Spinal cord (tissue), 10 donors: ENCODE measurements at places on chromosomes 11 and 22. TPM values are rescaled to one million over a fixed set of nuclear protein-coding genes. Genes with fewer than 3 reads are reported as not detected.
A peak's percentile ranks its signal among the peaks of the same experiment; 100 is the strongest.

- DNase-seq = no peak
- H3K36me3 ChIP-seq = no peaks in the 10 kb centered on the region
- no peak overlapping the region for H3K27ac ChIP-seq
Measured at GRCh38 chr11:32630844-32631243, 47.2 kb downstream of the EIF3M start.

GRCh38 chr11:112316971-112317370 is 56.3 kb upstream of the PLET1 start:
- peaks cover 6% of the 10 kb centered on the region for H3K4me1 ChIP-seq
- H3K27ac ChIP-seq = no peak overlapping the region
- H3K27me3 ChIP-seq = no peaks in the 10 kb centered on the region
- H3K36me3 ChIP-seq = no peaks in the 10 kb centered on the region

Gene FGF4
- total RNA-seq = not detected

GRCh38 chr22:17939579-17939978 is 84.8 kb downstream of the MICAL3 start:
- no peaks in the 10 kb centered on the region for H3K27me3 ChIP-seq
- peaks cover 43% of the 10 kb centered on the region for H3K4me1 ChIP-seq
- no peak for DNase-seq

DNA sequence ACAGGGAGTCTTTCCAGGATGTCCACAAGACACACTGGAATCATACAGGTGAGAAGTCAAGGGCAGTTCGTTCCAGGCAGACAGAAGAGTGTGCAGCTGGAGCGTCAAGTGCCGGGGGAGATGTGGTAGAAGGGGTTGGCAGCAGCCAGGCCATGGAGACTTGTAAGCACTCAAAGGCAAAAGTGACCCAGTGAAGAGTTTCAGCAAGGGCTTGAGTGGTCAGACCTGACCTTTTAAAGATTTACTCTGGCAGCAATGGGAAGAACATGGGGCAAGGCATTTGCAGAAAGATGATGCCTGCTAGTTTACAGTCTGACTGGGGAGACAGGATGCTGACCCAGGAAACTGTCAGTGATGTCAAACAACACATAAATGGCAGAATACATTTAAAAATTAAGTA is 29.0 kb downstream of the P4HA3 start:
- H3K27me3 ChIP-seq = no peaks in the 10 kb centered on the region
- no peak for DNase-seq
- no peak overlapping the region for H3K27ac ChIP-seq
- H3K4me1 ChIP-seq = peaks cover 4% of the 10 kb centered on the region
- H3K36me3 ChIP-seq = no peaks in the 10 kb centered on the region

DNA sequence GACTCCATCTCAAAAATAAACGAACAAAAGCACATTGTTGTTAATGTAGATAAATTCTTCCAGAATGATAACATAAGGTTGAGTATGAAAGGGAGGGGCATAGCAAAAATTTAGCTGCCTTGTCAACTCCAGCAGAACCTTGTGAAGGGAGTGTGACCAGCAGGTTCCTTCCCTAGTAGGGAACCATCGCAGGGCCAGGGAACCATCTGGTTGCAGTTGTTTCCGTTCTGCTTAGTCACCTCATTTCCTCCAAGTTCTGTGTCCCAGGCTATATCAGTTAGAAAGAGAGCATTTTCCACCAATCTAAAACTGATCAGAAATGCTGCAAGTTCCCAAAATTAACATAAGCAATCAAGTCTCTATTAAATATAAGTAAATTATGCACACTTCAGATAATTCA is 126.7 kb upstream of the BLID start:
- no peaks in the 10 kb centered on the region for H3K4me1 ChIP-seq
- no peaks in the 10 kb centered on the region for H3K36me3 ChIP-seq
- DNase-seq = no peak
- H3K27ac ChIP-seq = no peak overlapping the region
- H3K4me3 ChIP-seq = no peak overlapping the region

- peaks cover 36% of the 10 kb centered on the region for H3K4me1 ChIP-seq
- DNase-seq = no peak
- no peak overlapping the region for H3K4me3 ChIP-seq
- no peaks in the 10 kb centered on the region for H3K27me3 ChIP-seq
- H3K36me3 ChIP-seq = peaks cover 52% of the 10 kb centered on the region
Measured at GRCh38 chr22:48600681-48601080, 1227.0 kb downstream of the BRD1 start.

DNA sequence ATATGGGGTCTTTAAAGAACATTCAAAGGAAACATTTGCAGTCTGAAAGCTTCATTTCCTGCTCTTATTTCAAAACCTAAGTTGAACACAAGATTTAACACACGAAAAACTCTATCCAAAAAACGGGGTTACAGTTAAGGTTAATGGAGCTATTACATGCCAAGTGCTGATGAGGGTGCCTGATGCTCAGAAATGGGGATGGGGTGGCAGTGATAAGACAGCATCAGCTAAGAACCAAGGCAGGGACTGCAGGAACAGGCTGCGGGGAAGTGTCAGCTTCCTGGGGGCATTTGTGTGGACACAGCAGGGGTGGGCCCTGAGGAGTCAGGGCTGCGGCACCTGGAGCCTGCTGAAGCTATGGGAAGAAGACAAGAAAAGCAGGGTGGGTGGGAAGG is 12.2 kb downstream of the DGCR2 start:
- H3K27me3 ChIP-seq = no peaks in the 10 kb centered on the region
- peaks cover 37% of the 10 kb centered on the region for H3K4me1 ChIP-seq
- H3K4me3 ChIP-seq = no peak overlapping the region
- H3K27ac ChIP-seq = no peak overlapping the region
- DNase-seq = no peak

GRCh38 chr11:108198833-108199232 is 23.6 kb downstream of the NPAT start:
- H3K27me3 ChIP-seq = no peaks in the 10 kb centered on the region
- H3K36me3 ChIP-seq = peaks cover 16% of the 10 kb centered on the region
- H3K4me1 ChIP-seq = no peaks in the 10 kb centered on the region
- H3K27ac ChIP-seq = no peak overlapping the region
- DNase-seq = no peak
- no peak overlapping the region for H3K4me3 ChIP-seq

Gene KRTAP5-8
- total RNA-seq = not detected

GRCh38 chr11:80698637-80699036 is 1257.8 kb upstream of the TENM4 start:
- H3K4me3 ChIP-seq = no peak overlapping the region
- no peaks in the 10 kb centered on the region for H3K27me3 ChIP-seq
- H3K27ac ChIP-seq = no peak overlapping the region
- DNase-seq = no peak
- H3K36me3 ChIP-seq = no peaks in the 10 kb centered on the region
- no peaks in the 10 kb centered on the region for H3K4me1 ChIP-seq

Gene ARHGAP8
- total RNA-seq = 3.7 TPM

GRCh38 chr11:74256378-74257133 is 54.9 kb downstream of the P4HA3 start:
- no peaks in the 10 kb centered on the region for H3K27me3 ChIP-seq
- DNase-seq = no peak
- H3K27ac ChIP-seq = no peak overlapping the region
- H3K4me1 ChIP-seq = peaks cover 4% of the 10 kb centered on the region
- H3K4me3 ChIP-seq = no peak overlapping the region

DNA sequence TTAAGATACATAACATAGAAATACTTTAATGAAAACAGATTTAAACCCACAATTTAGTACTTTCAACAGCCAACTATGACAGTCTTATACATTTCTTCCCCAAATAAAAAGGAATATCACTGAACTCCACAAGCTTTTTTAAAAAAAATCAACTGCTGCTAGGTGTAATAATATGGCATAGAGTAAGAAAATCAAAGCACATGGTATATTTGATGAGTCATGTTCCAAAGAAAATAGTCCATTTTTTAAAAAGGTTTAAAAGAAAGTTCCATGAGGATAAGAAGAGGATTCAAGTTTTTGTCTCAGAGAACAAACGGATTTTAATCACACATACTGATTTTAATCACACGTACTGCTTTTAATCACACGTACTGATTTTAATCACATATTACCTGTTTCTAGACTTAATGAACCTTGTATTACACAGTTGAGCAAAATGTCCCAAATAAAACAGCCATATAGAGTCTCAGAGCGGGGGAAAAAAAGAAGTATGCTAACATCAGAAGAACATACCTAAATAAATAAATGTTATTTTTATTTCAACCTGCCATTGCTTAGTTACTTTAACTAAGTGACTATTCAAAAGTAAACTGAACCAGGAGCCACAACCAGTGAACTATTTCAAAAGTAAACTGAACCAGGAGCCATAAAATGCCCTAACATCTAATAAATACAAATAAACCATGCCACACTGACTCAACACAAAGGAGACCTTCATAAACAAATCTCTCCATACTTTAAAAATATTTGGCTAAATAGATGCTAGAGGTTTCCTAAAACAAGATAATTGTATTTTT is 198.4 kb downstream of the SBF2 start:
- no peak overlapping the region for H3K27ac ChIP-seq
- no peaks in the 10 kb centered on the region for H3K27me3 ChIP-seq
- no peak overlapping the region for H3K4me3 ChIP-seq
- no peaks in the 10 kb centered on the region for H3K4me1 ChIP-seq

Gene CRYBB2
- 1.4 TPM for total RNA-seq

- no peak for DNase-seq
- no peak overlapping the region for H3K4me3 ChIP-seq
- H3K27ac ChIP-seq = no peak overlapping the region
- peaks cover 49% of the 10 kb centered on the region for H3K36me3 ChIP-seq
Measured at GRCh38 chr11:73405146-73405510, 28.9 kb downstream of the RELT start.

DNA sequence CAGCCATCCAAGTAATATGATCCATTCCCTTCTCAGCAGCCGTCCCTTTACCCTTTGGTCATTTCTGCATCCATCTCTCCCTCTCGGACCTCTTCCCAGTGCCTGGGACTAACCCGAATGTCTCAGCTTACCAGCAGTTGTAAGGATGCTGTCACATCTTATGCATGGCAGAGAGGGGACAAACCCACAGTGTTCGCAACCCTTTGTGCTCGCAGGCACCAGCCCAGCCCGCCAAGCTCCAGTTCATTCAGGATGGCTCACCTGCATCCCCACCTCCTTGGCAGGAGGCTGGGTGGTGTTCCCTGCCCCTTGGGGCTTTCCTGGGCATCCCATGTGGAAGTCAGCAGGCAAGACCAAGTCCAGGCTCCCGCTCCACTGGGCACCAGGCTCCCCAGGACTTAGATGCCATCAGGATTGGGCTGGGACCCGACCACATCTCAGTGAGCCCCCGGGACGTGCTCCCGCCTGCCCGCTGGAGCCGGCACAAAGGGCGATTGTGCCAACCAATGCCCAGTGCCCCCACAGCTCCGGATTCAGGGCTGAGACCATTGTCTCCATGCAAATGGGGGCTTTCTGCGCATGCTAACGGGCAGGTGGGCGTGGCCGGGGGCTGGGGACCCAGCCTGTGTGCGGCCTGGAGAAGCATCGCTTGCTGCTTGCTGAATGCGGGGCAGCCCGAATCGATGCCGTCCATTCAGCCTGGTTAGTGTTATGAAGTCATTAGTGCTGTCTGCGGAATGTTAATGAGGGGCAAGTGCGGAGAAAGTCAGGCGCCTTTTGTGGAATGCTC is 108.6 kb downstream of the KCNQ1OT1 start:
- peak overlapping the region; percentile 72 for H3K27ac ChIP-seq
- no peak overlapping the region for H3K4me3 ChIP-seq
- no peaks in the 10 kb centered on the region for H3K27me3 ChIP-seq
- peaks cover 48% of the 10 kb centered on the region for H3K4me1 ChIP-seq
- peak; percentile 65 for DNase-seq
- H3K36me3 ChIP-seq = peaks cover 12% of the 10 kb centered on the region

- no peaks in the 10 kb centered on the region for H3K27me3 ChIP-seq
- H3K36me3 ChIP-seq = peaks cover 3% of the 10 kb centered on the region
- H3K4me1 ChIP-seq = peaks cover 8% of the 10 kb centered on the region
- peak overlapping the region; percentile 96 for H3K27ac ChIP-seq
- peak; percentile 48 for DNase-seq
- H3K4me3 ChIP-seq = peak overlapping the region; percentile 71
Measured at GRCh38 chr11:124799348-124800225, 619 bp downstream of the MSANTD2 start.

DNA sequence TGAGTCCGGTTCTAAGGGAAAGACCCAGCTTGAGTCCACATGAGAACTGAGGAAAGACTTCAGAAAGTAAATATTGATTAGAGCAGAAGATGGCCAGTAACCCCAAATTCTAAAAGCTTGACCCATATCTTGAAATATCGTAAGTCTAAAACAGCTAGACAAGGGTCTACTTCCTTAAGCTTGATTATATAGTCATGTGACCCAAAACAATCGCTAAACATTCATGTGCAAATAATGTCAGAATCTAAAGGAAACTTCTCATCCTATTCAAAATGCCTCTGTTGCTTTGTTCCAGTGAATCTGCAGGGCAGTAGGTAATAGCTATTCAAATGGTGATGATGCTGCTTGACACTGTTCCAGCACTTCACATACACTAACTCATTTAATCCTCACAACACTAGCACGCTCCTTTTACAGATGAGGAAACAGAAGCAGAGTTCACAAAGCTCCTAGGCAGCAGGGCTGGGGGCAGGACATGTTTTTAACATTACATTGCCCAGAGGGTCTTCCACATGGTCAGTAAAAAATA is 52.6 kb downstream of the TCF20 start:
- peaks cover 22% of the 10 kb centered on the region for H3K36me3 ChIP-seq
- no peak for DNase-seq
- H3K27ac ChIP-seq = no peak overlapping the region

Gene CSF2RB
- total RNA-seq = 3.1 TPM

Gene SERPING1
- 35.7 TPM for total RNA-seq

Gene ANO1
- total RNA-seq = 3.6 TPM

DNA sequence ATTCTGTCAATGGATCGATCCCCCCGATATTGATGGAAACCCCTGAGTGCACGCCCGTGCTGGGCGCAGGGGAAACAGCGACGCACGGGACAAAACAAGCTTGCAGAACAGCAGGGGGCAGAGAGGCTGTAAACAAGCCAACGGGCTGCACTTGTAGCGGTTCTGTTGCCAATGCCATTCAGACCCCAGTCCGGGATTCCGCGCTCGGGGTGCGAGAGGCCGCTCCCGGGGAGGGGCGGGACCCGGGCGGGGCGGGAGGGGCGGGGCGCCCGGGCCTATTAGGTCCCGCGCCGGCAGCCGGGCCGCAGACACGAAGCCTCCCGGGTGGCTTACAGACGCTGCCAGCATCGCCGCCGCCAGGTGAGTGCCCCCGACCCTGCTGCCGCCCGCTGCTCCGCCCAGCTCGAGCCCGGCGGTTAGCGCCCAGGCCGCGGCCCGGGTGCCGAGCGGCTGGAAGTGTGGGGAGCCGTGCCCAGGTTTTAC is at the start of gene BIK:
BIK (plus strand) TSS at position 307 of the 483 bp plus-strand sequence. CDS start 13,273 bp downstream, outside the sequence.
- peaks cover 18% of the 10 kb centered on the region for H3K4me1 ChIP-seq
- peaks cover 38% of the 10 kb centered on the region for H3K27me3 ChIP-seq
- H3K27ac ChIP-seq = no peak within 1 kb of the TSS

DNA sequence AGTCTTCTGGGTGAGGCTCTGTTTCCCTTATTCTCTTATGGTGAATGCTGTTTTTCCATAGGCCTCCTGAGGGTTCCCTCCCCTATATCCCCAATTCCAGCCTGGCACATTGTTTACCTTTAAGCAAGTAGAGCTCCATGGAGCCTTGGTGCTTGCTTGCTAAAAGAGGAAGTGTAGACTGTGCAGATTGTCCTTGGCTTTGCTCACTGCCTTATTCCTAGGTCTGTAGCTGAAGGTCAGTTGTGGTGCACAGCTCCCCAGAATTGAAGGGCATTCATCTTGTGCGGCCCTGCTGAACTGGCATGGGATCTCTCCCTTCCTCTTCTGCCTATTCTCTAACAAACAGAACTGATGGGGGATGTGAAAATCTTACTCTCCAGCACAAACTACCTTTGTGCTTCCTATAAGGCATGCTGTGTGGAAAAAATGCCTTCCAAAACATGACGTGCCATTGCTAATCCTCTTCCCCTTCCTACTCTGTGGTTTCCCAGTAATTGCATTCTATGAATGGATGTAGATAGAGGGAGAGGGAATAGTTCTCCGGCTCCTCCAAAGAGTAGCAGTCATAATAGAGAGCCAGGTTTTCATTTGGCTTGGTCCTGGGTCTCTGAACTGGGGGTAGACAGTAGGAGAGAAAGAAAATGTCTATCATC is 34.2 kb upstream of the PLET1 start:
- H3K27me3 ChIP-seq = no peaks in the 10 kb centered on the region
- H3K4me1 ChIP-seq = peaks cover 15% of the 10 kb centered on the region
- DNase-seq = no peak
